ENCODE measurements at places on chromosomes 1 and 21.

DNA sequence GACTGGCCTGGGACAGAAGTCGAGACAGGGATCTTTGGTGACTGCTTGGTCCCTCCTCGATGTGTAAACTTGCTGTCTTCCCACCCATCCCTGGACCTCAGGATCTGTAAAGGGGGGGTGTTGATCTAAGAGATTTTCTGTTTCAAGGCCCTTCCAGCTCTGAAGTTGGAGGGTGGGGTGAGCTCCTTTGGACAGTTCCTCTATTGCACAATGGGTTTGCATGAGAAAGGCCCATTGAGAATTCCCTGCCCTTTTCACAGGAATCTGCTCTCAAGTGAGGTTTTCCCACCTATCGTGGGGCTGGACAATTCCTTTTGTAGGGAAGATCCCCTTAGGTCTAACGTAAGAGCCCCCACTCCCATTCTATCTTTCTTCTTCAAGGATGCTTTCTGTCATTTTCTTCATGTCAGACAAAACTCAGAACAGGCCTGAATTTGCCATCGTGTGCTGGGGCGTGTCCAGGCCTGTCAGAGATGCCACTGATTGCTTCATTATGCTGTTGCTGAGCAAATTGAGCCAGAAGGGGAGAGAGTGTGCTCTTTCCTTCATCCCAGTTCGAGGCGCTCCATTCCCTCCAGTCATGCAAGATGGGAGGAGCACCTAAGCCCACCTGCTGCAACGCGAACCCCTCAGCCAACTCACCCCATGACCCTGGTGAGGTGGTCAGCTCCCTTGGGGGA lies 149.9 kb upstream of the IGSF21 start:
- DNase-seq = no peak

GRCh38 chr1:233229288-233229687 lies 66.2 kb downstream of the PCNX2 start:
- DNase-seq = no peak

DNA sequence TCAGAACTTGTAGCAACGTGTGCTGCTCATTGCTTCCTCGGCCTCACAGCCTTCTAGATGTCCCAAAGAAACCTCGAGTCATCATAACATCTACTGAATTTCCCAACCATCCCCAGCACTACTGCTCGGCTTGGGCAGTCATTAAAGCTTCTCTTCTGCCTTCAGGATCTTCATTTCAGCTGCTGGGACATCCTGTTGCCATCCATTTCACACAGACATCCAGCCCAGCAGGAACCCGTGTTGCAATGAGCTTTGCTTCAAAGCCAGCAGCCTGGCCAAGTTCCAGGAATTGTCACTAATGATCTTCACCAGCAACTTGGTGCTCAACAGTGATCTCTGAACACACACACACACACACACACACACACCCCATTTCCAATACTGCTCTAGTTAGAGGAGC lies 18.5 kb downstream of the WLS start:
- no peak for DNase-seq

DNA sequence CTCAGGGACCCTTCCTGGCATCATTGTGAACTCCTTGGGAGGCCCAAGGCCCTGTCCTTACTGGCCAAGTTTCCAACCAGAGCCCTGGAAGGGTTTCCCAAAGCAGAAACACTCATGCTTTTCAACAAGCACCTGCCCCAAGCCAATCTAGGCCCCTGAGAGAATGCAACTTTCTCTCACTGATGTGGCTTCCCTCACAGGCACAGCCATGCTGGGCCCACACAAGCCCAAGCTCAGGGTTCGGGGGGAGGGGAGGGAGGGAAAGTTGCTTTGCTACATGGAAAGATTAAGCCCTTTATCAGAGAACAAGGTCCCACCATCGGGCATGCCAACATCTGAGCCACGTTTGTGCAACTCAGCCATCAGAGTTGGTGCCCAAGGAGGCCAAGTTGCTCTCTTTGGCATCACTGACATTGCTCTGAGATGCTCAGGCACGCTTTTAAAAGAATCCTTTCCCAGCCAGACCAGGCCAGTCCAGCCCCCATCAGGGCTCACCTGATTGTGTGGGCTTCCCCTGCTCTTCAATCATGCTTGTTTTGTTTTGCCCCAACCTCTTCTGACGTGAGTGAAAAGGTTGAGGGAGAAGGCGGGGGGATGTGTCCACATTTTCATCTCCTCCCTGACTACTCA lies 43.5 kb downstream of the RIMS3 start:
- no peak for DNase-seq

DNA sequence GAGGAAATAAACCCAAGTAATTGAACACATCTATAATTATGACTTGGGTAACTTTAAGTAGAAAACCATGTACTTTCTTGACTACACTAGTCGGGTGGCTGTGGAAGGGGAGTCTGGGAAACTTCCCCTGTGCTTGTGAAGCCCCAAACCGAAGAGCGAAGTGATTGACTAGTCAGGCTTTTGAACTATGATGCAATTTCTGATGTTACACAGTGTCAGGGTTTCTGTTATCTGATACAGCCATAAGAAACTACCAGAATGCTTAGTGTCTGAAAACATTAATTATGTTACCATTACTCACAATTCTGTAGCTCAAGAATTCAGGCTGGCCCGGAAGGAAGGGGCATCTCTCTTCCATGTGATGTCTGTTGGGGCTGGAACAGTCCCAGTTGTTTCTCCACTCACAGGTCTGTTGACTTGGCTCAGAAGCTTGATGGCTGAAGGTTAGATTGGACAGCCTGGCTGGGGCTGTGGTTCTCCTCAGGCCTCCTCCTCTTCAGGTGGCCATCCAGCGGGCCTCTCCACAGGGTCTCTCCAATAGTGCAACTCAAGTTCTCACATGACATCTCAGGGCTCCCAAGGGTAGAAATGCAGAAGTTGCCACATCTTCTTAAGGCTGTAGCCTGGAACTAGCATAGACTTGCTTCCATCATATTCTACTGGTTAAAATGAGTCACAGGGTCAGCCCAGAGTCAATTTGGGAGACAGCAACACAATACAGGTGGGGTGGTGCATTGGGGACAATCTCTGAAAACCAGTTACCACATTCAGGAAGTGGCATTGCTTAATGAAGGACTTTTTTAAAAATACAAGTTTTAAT lies 8.3 kb upstream of the C8B start:
- no peak for DNase-seq

- DNase-seq = no peak
These were observed 13.6 kb downstream of the GRIK3 start for GRCh38 chr1:37020653-37021277.

DNA sequence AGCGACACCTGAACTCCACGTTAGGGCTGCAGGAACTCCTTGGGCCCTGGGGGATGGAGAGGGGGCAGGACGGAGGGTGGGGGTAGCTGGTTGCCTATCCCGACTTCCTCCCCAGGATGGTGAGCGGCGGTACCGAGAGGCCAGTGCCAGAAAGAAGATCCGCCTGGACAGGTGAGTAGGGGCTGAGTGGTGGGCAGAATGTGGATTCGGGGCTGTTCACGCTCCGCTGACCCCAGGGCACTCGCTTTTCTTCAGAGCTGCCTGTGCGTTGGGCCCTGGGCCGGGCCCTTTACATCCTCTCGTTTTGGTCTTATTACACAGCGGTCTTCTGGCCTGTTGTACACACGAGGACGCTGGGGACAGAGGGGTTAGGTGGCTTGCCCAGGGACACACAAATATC lies 20.8 kb downstream of the FAM151A start:
- DNase-seq = no peak

GRCh38 chr1:184698016-184698415 lies 56.6 kb downstream of the EDEM3 start:
- no peak for DNase-seq

GRCh38 chr21:25578056-25578961 lies 29.0 kb downstream of the MRPL39 start:
- DNase-seq = no peak

DNA sequence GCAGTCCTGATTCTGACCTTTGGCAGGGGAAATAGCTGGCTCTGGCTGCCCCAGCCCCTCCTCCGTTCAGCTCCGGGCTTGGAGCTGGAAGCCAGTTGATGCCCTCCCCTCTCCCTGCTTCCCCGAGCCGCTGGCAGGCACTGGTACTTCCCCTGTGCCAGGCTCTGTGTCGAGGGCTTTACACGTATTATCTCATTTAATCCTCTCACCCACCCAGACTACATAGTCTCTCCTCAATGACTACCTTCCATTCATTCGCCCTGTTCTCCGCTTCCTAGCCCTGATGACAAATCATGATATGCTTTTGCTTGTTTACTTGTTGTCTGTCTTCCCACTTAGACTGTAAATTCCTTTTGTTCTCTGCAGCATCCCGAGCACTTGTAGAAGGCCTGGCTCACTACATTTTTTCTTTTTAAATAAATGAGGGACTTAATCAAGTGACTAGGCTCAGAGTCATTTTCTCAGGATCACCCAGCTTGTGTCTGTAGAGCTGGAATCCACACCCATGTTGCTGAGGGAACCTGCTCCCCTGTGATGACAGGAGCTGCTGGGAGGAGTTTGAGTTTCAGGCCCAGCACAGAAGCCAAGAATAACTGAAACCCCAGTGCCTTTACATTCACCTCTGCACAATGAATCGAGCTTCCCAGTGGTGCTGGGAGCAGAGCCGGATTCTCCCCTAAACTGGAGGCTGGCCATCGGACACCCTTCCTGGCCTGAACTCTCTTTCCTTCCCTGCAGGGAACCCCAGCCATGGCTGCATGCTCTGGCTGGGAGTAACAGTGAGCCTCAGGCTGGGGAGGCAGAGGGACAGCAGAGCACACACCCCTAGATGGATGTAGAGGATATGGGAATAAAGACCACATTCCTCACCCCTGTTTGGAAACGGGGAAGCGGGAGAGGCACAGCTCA lies 58.3 kb downstream of the UBIAD1 start:
- no peak for DNase-seq

GRCh38 chr1:52676249-52676903 lies 21.8 kb downstream of the COA7 start:
- DNase-seq = no peak

GRCh38 chr1:85180869-85181268 lies 19.9 kb downstream of the SYDE2 start:
- DNase-seq = no peak
